ENCODE measurements at places on chromosomes 13 and 19.

GRCh38 chr13:72221276-72221962 is 354.4 kb upstream of the DACH1 start:
- no peak for DNase-seq

DNA sequence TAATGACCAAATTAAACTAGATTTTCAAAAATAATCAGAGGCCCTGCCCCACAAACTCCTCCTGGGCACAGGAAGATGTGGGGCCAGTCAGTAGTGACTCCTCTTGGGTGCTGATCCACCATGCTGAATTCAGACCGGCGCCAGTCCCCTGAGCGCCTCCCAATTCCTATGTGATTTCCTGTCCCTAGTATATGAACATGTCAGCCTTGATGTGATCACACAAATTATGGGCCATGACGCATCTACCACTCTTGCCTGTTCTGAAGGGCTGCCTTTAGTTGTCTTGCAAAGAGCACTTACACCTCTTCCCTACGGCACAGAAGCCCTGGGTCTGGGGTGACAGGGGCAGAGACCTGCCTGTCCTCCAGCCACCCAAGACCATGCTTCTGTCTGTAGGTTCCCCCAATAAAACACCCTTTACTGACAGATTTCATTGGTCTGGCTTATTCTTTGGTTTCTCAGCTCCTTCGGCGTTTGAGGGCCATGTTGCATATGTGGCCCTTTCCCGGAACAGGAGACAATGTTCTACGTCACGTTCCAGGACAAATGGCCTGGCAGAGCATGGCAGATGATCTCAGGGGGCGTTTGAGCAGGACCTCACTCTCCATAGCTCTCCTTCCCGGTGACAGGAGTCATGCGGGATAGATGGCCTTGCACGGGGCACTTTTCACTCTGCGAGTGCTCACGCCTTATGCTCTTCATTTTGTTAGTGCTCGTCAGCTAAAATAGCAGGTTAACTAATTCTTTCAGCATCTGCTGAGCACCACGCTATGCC is 5.6 kb upstream of the ATP11A start:
- no peak for DNase-seq

DNA sequence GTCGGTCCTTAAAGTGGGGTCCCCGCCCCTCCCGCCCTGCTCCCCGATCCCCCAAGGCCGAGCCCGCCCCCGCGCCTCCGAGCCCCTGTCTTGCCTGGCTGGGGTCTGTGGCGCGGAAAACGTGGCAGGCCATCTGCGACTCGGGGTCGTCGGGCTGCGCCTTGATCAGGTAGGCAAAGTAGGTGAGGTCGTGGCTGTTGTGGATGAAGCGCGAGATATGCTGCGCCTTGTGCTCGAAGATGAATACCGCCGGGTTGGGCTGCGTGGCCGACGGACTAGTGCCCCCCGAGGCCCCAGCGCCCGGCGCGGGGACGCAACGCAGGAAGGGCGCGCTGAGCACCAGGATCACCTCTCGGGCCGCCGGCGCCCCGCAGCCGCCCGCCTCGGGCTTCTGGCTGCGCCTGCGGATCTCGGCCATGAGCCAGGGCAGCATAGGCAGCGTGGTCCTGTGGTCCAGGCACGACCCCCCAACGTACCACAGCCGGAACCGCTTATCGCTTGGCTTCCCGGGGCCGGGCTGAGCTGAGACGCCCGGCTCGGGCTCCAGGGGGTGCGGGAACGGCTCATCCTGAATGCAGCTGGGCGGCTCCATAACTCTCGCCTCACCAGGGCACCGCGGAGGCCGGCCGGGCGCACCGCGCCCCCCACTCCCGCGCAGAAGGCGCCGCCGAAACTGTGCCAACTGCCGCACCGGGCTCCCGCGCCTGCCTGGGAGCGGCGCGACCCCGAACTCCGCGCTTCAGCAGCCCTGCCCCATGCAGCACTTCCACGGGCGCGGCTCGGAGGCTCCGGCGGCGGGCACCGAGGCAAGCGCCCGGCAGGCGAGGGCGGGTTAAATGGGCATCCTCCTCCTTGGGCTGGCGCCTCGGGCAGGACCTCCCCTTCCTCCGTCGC is 546 bp downstream of the TBC1D4 start:
- DNase-seq: no peak

DNA sequence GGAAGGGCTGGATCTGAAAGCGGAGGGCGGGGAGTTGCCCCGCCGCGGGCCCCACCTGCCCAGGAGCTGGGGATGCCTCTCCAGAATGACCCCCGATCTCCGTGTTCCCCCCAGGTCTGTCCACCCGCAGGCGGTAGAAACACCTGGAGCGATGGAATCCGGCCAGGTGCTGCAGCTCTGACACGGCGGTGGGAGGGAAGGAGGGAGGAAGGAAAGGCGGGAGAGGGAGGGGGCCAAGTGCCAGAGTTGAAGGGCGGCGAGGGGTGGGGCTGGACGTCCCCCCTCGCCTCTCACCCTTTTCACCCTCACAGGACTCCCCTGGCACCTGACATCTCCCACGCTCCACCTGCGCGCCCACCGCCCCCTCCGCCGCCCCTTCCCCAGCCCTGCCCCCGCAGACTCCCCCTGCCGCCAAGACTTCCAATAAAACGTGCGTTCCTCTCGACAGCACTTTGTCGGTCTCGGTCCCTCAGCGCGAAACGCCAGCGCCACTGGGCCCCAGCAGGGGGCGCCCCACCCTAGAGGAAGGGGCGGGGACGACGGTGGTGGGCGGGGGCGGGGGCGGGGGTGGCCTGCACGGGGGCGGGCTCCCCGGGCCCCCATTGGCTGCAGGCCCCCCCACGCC is 337 bp upstream of the FXYD7 start:
- no peak for DNase-seq

- peak; percentile 19 for DNase-seq
Observed at GRCh38 chr13:92727118-92727517, 499.5 kb upstream of the GPC6 start.

GRCh38 chr13:51526202-51526601 is 58.1 kb upstream of the WDFY2 start:
- DNase-seq: no peak

- DNase-seq: no peak
Observed at GRCh38 chr13:73045031-73045430, 13.8 kb upstream of the KLF5 start.

- DNase-seq: no peak
Observed at GRCh38 chr13:41048640-41049039, 12.7 kb upstream of the WBP4 start.

GRCh38 chr19:8831832-8832131 is 322 bp downstream of the ZNF558 start:
- DNase-seq: peak; percentile 4

- DNase-seq: peak; percentile 31
Observed at GRCh38 chr19:1860042-1860775, 3.2 kb downstream of the KLF16 start.

- peak; percentile 2 for DNase-seq
Observed at GRCh38 chr13:90171649-90172048, 1175.8 kb upstream of the MIR17HG start.

GRCh38 chr13:64371045-64371444 is 2859.1 kb downstream of the PCDH9 start:
- no peak for DNase-seq

- DNase-seq: no peak
Observed at GRCh38 chr19:29337029-29337428, 124.1 kb upstream of the UQCRFS1 start.

DNA sequence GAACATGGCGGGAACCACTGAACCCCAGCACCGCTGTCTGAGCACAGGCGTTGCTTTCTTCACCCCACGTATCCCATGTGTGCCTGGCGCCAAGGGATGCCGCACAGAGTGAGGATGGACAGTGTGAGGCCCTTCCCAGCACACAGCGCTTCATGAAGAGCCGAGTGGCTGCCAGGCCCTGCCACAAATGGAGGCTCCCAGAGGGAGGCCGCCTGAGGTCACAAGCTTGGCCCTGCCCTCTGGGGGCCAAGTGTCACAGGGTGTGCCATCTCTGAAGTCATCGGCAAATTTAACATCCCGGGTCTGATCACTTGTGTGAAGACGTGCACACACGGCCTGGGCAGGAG is 24.4 kb downstream of the MPND start:
- no peak for DNase-seq

- DNase-seq: no peak
Observed at GRCh38 chr13:97974773-97975172, 21.3 kb downstream of the IPO5 start.

DNA sequence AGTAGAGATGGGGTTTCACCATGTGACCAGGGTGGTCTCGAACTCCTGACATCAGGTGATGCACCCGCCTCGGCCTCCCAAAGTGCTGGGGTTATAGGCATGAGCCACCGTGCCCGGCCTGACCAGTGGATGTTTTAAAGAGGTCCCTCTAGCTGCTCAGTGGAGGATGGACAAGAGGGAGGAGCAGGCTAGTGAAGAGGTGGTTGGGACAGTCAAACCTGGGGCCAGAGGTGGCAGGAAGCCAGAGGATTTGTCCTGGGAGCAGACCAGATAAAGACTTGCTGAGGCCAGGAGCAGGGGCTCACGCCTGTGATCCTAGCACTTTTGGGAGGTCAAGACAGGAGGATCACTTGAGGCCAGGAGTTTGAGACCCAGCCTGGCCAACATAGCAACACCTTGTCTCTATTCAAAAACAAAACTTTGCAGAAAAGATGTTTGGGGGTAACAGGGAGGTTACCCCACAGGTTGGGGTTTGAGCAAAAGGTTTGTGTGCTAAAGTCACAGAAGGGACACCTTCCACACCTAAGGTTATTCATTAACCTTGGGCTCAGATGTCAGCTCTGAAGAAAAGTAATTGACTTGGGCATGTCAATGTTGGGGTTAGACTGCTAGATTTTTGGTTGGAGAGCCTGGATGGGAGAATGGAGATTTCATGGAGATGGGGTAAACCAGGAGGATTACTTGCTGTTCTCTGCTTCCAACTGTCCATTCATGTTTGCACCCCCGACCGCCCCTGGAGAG is 9.0 kb downstream of the BCAM start:
- no peak for DNase-seq

DNA sequence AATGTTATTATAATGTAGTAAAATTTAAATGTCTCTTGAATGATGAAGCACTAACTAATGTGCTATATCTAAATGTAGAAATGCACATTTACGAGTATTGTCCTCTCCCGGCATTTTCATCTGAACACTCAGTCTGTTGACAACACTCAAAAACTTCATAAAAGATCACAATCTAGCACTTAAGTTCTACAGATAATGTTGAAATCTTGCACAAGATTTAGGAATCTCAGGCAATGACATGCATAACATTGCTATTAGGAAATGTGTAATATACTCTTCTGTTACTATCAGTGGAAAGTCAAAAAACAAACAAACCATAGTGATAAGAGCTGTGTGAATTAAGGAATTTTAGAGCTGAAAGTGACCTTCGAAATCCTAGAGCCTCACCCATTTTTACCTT is 37.5 kb upstream of the XPO4 start:
- DNase-seq: peak; percentile 12

- peak; percentile 91 for DNase-seq
Observed at GRCh38 chr13:98454389-98454881, 122.5 kb downstream of the STK24 start.

DNA sequence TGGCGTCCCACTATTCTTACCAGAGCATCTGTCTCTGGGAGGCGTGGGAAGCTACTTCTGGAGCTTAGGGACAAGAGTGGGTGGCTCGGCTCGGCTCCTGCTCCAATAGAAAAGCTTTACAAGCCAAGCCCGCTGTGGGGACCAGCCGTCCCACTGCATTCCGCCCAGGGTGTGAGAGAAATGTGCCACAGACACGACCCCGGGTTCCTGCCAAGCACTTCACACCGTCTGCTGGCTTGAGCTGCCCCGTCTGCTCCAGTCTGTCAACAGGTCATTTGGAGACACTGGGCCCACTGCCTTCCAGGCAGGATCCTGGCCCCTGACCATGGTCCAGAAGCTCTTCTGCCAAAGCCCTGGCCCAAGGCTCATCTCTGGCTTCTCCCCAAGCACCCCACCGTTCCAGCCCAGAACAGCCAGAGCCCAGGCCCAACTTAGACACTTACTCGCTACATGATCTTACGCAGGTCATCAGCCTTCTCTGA is 6.5 kb upstream of the FKRP start:
- no peak for DNase-seq

GRCh38 chr13:103157434-103158145 is 91.4 kb upstream of the SLC10A2 start:
- no peak for DNase-seq

GRCh38 chr13:42380420-42381164 is 108.6 kb downstream of the AKAP11 start:
- no peak for DNase-seq

DNA sequence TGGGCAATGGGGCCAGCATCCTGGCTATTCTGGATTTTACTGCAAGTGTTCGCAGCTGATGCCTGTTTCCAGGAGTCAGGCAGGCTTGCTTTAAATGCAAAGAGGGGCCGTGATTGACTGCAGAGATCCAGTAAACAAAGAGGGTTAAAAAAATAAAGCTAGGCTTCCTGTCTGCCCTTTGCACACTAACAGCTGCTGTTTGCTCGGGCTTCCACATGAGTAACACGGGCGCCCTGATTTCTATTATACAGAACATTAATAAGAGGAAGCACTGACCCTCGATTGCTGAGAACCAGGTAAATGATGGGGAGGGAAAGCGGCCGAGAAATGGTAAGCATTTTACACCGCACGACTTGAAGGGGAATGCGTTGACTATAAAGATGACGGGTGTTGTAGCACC is 254.2 kb upstream of the ZNF507 start:
- no peak for DNase-seq

- no peak for DNase-seq
Observed at GRCh38 chr19:19053508-19054314, 10.1 kb upstream of the SLC25A42 start.

- DNase-seq: peak; percentile 67
Observed at GRCh38 chr19:6056801-6057650, 53.3 kb downstream of the RFX2 start.

DNA sequence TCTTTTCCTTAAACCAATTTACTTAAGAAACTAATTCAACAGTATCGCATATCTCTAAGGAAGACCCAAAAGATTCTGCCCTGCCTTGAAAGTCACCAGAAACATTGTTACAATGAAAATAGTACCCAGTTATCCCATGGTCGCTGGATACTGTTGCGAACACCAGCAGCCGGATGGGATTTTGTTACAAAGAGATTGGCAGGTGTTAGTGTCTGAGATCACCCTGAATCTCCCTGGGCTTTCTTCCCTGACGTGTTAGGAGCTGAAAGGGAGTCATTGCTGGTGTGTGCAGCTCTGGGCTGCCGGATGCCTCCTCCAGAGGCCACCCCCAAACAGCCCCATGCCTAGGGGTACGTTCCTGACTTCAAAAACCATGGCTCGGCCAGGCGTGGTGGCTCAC is 38.2 kb downstream of the PTPRS start:
- no peak for DNase-seq

- DNase-seq: no peak
Observed at GRCh38 chr13:22064854-22065620, 394.2 kb downstream of the FGF9 start.

DNA sequence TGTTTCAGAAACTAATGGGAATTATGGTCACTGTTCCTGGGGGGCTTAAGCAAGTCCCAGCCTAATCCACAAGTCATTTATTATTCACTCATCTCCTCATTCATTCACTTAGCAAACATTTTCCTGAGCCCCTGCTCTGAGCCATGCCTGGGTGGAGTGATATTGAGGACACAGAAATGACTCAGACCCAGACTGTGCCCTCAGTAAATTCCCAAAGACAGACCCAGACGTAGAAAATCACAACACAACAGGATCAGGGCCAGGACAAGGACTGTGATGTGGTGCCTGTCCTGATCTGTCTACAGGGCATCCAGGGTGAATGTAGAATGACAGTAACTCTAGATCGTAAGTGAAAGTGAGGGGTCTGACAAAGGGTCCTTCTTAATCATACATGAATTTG is 7.0 kb upstream of the SPACA6 start:
- DNase-seq: no peak
